Muscle of arm (tissue), 14 donors: ENCODE measurements at places on chromosomes 3 and 15. TPM values are rescaled to one million over a fixed set of nuclear protein-coding genes. Genes with fewer than 3 reads are reported as not detected.

Gene PPP1R14D
- polyA plus RNA-seq = 0.44 TPM

Gene SLC2A2
- polyA plus RNA-seq = 1.7 TPM

Gene XCR1
- polyA plus RNA-seq = 0.22 TPM

Gene PARP9
- 14.7 TPM for polyA plus RNA-seq

GRCh38 chr3:14047841-14048240 is 76.8 kb downstream of the CHCHD4 start:
- DNase-seq = no peak

DNA sequence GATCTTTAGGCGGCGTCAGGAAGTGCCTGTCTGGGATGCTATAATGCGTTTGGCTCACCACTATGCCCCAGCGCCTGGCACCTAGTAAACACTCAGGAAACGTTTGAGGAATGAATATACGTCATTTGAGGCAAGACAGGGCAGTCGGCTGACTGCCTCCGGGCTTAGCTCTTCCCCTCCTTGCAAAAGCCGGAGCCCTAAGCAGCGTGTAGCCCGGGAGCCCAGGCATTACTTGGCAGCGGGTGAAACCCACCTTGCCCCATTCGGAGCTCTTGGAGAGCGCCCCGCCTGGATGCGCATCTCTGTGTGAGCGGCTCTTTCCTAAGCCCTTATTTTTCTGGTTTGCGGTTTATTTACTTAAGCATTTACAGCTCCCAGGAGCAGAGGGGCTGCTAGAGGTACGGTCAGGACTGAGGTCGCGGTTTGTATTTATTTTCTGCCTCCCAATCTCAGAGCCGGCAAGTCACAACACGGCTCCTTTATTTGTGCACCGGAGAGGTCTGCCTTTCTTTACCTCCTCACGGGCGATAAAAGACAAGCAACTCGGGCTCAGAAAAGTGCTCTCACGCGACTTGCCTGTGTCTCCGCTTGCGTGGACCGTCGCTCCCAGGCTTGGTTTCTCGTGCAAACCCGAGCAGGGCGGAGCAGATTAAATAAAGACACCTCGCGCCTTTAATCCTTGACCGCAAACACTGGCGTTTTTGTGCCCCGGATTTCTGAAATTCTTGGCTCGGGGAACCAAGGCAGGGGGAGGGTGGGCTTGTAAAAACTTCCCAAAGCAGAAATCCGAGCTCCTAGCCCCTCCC is 737 bp upstream of the ITPR1 start:
- no peak for DNase-seq
